ENCODE measurements at places on chromosomes 5 and 9.

DNA sequence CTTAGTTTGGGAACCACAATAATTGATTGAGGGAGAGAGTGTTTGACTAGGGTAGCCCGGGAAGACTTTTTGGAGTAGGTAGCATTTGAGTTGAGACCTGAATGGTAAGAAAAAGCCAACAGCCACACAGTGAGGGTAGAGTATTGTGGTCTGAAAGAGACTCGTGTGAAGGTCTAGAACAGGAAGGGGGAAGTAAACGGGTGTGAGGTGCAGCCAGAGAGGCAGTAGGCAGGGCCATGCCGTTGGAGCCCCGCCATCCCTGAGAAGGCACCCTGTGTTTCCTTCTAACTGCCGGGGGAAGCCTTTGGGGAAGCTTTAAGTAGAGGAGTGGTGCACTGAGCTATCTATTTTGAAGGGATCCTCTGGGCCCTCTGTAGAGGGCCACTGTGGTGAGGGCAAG, 3.5 kb upstream of the F2RL2 start:
- no peak for DNase-seq

- no peak for DNase-seq
Measured at GRCh38 chr5:151278845-151279244, 24.7 kb downstream of the SLC36A3 start.

- no peak for DNase-seq
Measured at GRCh38 chr9:79390781-79391770, 180.7 kb upstream of the TLE4 start.

DNA sequence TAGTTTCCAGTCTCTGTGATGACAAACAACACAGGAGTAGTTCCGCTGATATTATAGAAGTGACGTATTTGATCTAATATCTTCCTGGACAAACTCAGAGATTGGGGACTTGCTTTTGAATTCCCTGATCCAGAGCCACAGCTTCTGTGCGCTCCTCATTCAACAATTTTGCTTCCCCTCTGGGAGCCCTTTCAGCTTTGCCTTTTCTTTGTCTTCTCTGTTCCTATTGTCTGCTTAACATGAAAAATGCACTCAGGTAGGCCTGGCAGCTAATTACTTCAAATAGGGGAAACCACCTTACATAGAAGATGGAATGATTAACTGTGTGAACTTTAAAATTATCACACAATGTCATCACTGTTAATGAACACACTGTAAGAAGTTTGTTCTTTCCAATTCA, 192.9 kb downstream of the EPB41L4A start:
- no peak for DNase-seq

DNA sequence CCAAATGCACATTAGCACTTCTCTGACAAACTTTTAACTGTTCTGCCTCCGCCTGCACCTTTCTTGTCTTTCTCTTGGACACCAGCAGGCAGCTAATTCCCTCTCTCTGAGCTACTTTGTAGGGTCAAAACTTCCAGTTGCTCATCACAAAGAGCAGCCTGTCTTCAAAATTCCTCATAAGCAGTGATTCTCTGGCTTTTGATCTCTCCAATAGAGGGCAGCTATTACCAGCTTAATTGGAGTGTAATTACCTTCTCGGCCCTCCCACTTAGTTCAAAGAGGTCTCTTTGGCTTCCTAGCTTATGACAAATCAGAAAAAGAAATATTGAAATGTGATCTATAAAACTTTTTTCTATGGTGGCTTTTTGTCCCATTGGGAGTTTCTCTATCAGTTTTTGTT, 43.6 kb upstream of the RAD23B start:
- DNase-seq: peak; percentile 48

DNA sequence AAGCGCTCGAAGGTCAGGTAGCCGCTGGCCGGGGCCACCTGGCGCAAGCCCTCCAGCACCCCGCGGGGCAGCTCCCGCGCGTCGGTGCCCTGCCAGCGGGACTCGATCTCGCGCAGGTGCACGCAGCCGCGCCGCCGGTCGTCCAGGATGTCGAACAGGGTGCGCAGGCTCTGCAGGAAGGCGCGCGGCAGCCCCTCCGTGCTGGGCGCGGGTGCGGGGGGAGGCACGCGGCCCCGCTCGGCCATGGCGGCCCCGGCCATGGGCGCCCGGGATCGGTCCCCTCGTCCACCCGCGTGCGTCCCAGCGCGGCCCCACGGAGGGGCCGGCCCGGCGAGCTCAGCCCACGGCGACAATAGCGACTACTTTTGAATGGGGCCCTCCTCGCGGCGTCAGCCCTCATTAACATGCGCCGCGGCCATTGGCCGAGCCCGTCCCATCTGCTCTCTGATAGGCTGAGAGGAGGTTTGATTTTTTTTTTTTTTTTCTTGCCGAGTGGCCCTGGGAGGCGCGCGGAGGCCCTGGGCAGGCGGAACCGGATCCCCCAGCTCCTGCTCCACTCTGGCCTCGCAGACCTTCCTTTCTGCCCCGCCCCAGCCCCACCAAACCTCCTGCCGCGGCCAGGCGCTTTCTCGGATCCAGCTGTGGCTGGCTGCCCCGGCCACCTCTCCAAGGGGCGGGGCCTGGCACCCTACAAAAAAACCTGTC, at the start of gene SAPCD2:
TSS of gene SAPCD2 (minus strand) at position 357 of the 705 bp plus-strand sequence. CDS start at position 260, 97 bp downstream.
- peak; percentile 97 for DNase-seq

DNA sequence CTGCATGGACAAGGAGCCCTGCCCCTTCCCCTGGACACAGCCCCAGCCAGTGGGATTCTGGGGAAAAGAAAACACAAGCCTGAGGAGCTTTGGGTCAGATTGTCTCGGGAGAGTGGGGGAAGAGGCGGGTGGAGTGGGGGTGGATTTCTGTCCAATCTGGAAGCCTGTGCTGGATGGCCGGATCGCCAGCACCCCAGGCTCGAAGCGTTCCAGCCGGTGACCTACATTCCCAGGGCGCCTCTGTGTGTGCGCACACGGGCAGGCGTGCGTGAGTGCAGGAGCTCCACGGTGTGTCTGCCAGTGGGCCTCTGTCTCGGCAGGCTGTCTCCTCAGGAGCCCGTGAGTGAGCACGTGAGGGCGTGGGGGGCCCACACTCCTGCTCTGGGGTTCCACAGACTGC, 74.3 kb upstream of the DAB2IP start:
- DNase-seq: no peak

DNA sequence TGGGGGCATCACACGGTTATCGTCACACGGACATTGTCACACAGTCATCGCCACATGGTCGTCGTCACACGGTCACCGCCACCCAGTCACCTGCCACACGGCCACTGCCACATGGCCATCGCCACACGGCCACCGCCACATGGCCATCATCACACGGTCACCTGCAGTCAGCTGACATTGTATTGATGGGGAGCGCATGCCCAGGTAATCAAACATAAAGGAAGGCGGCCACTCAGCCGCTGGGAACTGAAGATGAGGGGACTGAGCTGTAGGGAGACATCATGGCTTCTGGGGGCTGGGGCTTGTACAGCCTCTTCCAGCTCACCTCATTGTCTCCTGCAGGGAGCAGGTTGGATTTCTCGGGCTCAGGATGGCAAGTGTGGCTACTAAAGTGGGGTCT, 49.2 kb downstream of the MRPL36 start:
- no peak for DNase-seq

- DNase-seq: peak; percentile 46
Measured at GRCh38 chr9:93071464-93071863, 13.0 kb downstream of the SUSD3 start.

DNA sequence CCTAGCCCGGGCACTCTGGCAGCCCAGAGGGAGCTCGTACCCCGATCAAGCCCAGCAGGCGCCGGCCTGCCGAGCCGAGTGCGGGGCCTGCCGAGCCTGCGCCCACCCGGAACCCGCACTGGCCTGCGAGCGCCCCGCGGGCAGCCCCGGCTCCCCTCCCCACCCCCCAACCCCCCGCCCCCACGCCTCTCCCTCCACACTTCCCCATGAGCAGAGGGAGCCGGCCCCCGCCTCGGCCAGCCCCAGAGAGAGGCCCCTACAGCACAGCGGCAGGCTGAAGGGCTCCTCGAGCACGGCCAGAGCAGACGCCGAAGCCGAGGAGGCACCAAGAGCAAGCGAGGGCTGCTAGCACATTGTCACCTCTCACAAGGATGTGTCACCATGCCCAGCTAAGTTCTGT, 36.2 kb upstream of the CCDC180 start:
- DNase-seq: no peak

DNA sequence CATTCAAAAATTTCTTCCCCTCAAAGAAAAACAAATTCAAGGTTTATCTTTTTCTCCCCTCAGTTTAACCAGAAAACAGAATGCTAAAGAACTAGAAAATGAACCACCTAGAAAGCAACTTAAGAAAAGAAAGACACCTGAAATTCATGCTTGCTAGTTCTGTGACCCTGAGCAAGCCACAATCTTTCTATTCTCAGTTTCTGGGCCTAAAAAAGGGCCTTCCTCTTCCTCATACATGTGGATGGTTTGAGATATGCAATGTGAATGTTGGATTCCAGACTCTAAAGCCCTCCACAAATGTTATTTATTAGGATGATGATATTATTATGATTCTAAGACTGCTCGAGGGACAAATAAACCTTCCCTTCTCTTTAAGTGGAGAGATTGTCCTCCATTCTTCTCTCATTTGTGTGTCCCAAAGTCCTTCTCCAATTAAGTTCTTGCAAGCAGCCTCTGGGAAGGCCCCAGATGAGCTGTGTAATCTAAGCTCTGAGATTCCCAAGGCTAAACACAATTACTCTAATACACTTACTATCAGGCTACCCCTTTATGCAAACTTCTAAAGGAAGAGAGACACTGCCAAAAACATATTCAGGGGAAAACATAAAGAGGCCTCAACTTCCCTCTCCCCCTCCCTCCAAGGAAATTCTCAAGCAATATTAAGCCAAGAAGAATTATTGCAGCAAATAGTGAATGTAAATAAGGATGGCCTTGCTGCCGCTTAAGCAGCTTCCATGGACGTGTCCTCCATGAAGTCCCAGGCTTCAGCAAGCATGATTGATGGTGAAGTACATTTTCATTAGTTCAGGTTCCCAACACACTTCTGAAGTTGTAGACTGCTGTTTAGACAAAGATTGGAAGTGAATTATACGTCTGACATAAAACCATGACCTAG, 80.2 kb downstream of the PRKACG start:
- DNase-seq: no peak

GRCh38 chr9:11755951-11756350, 937.2 kb upstream of the TYRP1 start:
- no peak for DNase-seq

DNA sequence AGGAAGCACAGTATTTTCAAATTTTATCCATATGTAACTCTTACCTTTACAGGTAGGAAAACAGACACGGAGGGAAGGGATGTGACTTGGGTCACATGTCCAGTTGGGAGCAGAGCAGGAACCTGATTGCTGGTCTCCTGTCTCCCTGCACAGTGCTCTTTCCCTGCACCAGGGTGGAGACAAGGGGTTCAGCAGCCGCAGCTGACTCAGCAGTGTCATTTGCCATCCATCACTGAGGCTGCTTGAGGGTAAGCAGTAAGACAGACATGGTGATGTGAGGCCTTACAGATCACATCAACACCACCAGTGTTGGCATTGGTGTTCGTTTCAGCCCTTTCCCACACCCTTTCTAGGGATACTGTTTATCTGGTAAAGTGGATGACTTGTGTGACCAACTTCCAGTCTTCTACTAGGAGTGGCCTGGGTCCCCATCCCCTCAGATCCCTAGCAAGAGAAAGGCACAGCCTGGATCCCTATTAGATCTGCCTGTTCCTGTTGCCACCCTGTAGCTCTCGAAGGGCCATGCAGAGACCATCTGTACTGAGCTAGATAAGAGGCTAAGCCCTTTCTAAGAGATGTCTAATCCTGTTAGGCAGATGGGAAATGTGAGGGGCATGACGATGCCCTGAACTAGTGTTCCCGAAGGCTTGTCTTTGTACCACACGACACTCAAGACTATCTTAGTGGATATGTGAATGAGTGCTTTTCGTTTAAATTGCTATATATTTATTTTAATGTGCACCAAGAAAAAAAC, 29.1 kb downstream of the FRMPD1 start:
- DNase-seq: no peak

GRCh38 chr9:8268881-8269280, 469.3 kb upstream of the DMAC1 start:
- no peak for DNase-seq

DNA sequence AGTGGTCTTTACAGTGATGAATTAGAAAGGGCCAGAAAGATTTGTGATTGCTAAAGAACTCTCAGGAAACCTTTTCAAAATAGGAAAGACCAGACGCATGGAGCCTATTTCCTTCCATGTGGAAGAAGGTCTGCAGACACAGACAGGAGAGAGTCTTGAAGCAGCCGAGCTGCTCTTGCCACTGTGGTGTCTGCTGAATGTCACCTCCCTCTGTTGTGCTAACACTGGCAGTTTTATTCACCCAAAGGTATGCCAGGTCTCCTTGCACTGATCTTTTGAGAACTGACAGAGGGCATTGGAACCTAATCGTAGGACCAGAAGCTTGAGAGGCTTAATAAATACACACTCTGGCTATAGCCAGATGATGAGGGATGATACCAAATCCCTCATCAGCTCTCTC, 108.7 kb downstream of the SREK1 start:
- no peak for DNase-seq

DNA sequence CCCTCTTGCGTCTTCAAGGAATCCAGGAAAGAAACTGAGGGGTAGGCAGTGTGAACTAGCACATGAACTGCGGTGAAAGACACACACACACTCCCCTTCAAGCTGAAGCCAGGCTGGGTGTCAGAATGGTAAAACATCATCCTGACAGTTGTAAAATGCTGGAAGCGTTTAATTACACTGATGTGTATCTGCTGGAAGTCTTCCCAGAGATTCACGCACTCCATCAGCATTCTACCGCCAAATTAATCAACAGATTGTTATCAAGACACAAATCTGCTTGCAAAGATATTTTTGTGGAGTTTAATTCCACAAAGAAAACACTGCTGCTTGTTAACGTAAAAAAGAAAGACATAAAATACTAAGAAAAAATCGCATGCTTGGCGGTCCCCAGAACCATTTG, 241.0 kb upstream of the NFIL3 start:
- DNase-seq: no peak

GRCh38 chr5:79011219-79011836, 26.2 kb upstream of the ARSB start:
- DNase-seq: peak; percentile 29

DNA sequence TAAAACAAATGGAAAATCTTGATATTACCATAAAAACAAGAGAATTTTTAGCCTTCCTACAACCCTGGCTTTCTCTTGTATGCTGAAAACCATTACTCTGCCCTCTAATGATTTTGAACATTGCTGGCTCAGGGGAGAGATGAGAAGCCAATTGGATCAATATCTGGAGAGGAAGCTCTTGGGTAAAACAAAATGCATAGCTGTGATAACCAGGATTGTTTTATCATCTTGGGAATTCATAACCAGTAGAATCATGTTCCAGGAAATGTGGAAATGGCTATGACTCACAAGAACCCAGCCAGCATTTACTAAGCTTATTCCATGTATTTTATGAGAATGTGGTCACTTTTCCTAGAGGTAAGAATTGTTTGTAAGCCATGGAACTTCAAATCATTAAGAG, 51.1 kb upstream of the CTNND2 start:
- DNase-seq: no peak

- DNase-seq: no peak
Measured at GRCh38 chr5:62465985-62466925, 53.7 kb downstream of the IPO11 start.

- DNase-seq: no peak
Measured at GRCh38 chr5:85453026-85453349, 1068.3 kb upstream of the EDIL3 start.

All from RKO (cell line).